COR-L47 (cell line): ENCODE measurements at places on chromosomes 5 and 9.
A peak's percentile ranks its signal among the peaks of the same experiment; 100 is the strongest.

DNA sequence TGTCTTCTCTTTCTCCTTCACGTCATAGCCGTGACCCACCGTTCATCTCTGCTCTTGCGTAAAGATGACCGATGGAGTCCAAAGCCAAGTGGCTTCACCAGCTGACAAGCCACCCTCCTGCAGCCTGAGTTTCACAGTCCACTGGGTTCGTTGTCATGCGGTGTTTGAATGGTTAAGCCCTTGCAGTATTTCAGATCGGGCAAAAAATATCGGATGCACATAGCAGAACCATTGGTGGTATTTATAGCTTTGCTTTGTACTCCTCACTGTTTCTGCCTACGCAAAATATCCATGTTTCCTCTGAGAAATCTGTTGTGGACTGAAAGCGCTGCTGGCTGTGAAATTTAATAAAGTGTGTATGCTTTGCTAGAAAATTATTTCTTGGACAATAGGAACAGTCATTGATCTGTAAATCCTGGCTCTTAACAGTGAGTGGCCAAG, 34.5 kb upstream of the NCS1 start:
- no peak for DNase-seq

DNA sequence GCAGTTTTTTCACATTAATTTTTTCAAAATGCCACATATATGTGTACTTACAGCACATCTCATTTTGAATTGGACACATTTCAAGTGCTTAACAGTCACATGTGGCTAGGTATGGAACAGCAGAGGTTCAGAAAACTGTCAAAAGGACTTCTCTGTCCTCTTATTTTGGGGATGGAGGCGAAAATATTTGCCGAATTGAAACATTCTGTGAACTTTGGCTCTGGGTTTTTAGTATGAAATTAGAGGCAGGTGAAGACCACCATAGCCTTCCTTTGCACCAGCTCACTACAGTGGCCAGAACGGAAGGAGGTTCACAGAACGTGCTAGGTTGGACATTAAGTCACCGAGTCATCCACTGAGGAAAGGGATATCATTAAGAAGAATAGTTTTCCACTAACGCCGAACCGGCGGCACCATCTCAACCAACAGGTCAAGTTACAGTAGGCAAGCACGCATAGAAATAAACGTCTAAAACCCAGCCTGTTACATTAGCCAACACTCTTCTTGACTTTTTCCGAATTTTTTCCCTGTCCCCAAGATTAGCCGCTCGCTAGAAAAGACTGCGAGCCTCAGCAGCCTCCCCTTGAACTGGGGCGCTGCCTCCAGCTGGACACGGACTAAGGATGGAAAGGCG, 1.8 kb upstream of the TLE4 start:
- no peak for DNase-seq

DNA sequence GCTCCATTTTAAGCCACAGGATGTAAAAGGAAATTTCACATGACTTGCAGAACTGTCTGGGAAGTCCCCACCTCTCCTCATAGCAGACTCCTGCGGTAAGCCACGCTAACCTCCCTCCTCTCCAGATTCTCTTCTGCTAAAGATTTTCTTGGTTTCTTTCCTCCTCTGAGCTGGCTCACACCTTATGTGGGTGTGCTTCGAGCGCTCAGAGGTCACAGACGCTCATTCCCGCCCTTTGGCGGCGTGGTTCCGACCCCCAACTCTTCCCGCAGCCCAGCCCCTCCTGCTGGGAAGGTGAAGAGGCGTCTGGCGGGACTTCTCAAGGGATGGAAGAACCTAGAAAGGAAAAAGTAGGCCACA, 32.9 kb upstream of the CDK20 start:
- DNase-seq, result no peak

DNA sequence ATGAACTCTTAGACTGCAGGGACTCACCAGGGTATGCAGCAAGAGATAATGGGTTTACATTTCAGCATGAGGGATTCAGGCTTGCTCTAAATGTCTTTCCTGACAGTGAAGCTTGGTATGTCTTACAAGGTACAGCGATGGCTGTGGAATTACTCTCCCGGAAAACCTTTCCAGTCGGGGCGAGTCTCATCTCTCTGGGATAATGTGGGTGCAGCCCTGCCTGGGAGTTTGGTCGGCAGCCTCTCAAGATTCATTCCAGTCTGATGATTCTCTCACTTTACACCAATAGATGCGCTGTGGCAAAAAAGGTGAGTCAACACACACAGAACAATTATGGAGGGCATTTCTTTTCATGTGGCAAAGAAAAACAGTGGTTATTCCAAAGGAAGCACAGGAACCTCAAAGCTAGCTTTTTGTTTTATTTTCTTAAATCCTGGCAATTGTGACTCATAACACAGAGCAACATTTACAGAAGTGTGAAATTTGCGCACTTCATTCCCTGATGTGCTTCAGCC, 190.3 kb downstream of the DCP2 start:
- DNase-seq, result no peak

- DNase-seq, result no peak
Observed at GRCh38 chr9:115230924-115231515, 113.1 kb upstream of the TNC start.

- no peak for DNase-seq
Observed at GRCh38 chr5:172004824-172005237, 1.6 kb downstream of the FBXW11 start.

DNA sequence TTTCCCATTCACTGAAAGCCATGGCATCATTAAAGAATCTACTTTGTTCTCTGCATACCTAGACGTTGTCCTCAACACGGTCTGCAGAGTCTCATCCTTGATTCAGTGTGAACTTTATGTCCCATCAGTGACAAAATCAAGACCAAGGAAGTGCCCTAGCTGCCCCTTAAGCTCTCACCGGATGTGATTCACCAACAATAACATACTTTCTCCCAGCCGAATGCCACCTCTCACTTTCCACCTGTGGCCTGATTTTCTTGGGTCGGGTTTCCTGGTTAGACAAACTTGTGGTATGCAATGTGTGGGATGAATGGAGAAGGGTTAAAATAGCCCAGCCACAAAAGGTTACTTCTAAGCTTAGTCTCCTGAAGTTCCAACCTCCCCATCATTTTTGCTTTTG, 145.3 kb upstream of the PAPPA start:
- DNase-seq, result no peak

GRCh38 chr9:126489581-126490213, 124.0 kb upstream of the LMX1B start:
- no peak for DNase-seq

GRCh38 chr9:25752398-25752797, 74.2 kb upstream of the TUSC1 start:
- no peak for DNase-seq

DNA sequence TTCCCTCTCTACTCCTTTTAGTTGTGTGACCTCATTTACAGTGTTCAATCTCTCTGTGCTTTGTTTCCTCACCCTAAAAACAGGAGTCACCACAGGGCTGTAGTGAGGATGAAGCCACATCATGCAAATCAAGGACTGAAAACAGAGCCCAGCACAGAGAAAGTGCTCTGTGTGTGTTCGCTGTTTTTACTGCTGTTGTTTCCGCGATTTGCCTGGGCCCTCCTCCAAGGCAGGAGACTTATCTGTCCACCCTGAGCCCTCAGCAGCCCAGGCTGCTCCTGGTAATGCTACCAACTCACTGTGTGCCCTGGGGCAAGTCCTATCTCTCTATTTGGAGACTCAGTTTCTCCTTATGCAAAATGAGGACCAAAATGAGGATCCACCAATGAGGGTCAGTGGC, 87.2 kb upstream of the NEURL1B start:
- DNase-seq, result no peak

DNA sequence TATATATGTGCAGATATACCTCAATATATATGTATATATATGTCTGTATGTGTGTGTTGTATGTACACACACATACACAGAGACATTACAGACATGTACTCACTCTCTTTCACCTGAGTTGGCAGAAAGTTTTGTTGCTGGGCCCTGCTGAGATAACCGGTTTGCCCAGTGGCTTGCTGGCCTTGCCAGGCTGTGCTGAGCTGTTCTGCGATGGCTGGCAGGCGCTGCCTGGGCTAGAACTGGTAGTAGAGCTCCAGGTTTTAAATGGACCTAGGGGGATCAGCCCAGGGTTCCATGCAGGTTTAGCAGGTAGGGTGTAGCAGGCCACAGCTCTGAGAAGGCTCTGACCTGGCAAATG, 394.3 kb downstream of the GADD45G start:
- DNase-seq, result no peak

DNA sequence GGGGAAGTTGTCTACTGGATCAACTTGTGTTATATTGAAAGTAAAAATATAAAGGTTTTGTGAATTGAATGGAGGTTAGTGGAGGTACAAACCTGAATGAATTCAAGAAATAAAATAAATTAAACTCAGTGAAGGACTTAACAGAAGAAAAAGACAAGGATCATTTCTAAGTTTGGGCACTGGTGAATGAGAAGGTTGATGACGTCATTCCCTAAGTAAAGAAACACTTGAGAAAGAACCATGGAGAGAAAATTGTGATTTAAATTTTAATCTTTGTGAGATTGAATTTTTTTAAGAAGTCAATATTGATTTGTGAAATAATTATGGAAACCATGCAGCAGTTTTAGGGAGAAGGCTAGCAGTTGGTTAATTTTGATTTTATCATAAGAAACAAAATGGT, 900.3 kb upstream of the TYRP1 start:
- no peak for DNase-seq

GRCh38 chr5:120152472-120152871, 311.6 kb upstream of the PRR16 start:
- no peak for DNase-seq

DNA sequence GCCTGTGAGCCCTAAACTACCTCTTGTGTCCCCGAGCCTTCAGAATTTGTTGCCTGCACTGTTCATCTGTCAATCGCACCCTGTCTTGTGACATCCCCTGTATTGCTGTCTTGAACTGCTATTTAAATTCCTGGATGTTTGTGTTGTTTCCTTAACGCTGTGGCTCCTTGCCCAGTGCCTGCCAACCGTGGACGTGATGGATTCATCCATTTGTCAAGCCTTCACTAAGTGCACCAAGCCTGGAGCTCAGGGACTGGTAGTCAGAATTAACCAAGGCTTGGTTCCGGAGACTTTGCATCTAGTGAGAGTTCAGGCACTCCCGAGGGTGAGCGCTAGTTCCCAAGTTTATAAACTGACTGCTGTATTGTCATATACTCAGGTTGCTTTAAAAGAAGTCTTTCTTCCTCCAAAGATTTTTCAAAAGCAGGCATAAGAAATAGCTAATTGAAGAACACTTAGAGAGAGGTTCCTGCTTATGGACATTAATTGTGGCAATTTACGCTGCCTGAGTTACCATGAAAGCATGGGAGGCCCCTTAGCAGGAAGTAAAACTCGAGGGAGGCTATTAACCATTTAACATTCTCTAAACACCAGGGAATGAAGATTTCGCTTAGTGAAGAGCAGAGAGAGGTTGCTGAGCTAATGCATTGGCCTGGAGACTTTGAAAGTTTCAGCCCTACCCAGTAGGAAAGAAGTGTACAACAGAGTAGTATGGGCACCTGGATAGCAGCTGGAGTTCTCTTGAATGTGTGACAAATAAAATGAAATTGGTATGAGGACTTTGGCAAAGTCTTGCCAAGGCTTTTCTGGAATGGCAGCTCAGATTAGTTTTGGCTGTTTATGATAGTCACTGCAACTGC, 29.0 kb downstream of the RGS3 start:
- DNase-seq, result no peak

GRCh38 chr5:156147261-156147943, 179.6 kb upstream of the SGCD start:
- no peak for DNase-seq

- no peak for DNase-seq
Observed at GRCh38 chr9:16426716-16427115, 443.8 kb downstream of the BNC2 start.

- no peak for DNase-seq
Observed at GRCh38 chr9:34233672-34234071, 54.8 kb downstream of the UBAP1 start.

GRCh38 chr9:3863686-3864085, 337.9 kb upstream of the RFX3 start:
- DNase-seq, result no peak

DNA sequence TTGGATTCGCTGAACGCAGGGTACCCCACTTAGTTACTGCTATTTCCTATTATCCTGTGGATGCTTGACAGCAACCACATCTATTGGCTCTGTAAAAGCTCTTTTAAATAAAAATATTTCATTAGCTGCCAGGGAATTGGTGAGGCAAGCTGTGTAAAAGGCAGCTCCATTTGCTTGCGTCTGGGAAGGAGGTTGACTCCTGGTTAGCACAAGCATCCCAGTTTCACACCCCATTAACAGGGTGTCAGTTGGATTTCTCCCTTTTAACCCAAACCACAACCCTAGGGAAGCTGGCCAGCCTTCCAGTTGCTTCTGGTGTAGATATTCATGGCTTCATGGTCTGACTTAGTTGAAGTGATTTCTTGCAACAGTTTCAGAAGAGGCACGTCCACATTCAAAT, 151.0 kb downstream of the GPBP1 start:
- DNase-seq, result no peak

- peak; percentile 76 for DNase-seq
Observed at GRCh38 chr5:108642170-108642906, 105.4 kb upstream of the FER start.

DNA sequence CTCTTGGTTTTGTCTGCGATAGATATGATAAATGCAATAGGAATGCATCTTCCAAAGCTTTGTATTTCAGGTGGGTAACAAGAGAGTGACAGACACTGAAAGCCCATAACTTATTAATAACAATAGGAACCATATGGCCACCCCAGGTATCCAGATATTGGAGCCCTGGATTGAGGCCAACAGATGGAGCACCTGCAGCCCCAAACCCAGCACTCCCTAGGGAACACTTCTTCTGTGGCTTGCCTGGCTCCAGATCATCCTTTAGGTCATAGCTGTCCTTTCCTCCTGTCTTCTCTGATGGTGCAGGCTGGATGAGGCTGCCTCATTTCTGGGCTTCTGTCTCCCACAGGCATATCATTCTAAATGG, 5.0 kb upstream of the IL3 start:
- DNase-seq, result no peak

GRCh38 chr9:137715321-137715720, 96.5 kb downstream of the EHMT1 start:
- no peak for DNase-seq

- no peak for DNase-seq
Observed at GRCh38 chr5:2864515-2865105, 113.1 kb upstream of the IRX2 start.

- no peak for DNase-seq
Observed at GRCh38 chr5:42676362-42676761, 80.3 kb upstream of the CCDC152 start.

DNA sequence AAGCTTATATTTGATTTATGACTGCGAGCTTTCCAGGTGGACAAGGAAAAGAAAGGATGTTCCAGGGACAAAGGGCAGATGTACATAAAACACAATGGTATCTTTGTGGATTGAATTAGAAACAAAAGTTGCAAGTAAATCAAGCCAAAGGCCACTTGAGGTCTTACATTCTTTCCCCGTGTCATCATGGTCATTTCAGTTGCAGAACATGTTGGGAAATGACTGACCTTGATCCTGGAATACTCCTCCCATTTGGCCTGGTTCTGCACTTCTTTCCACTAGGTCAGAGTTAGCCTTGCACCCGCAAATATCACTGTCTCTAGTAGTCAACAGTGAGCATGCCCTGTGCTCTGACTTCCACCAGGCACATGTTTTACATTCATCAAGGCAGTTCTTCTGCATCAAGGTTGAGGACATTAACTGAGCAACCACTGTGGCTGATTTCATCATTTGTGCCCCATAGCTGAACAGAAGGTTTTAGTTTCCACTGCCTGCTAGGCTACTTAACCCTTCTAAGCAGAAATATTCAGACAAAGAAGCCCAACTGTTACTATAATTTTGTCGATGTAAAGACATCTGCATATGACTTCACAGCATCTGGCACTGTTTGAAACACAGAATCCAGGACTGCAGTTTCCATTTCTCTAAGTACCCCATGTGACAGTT, 1161.7 kb upstream of the DMAC1 start:
- DNase-seq, result no peak

- DNase-seq, result no peak
Observed at GRCh38 chr5:172689801-172690200, 48.7 kb downstream of the NEURL1B start.
